ENCODE measurements at places on chromosomes 4 and X.

- DNase-seq: peak; percentile 2
Measured at GRCh38 chrX:26918631-26919030, 544.5 kb downstream of the PPP4R3C start.

- DNase-seq: no peak
Measured at GRCh38 chrX:308821-309520, 9.6 kb downstream of the GTPBP6 start.

DNA sequence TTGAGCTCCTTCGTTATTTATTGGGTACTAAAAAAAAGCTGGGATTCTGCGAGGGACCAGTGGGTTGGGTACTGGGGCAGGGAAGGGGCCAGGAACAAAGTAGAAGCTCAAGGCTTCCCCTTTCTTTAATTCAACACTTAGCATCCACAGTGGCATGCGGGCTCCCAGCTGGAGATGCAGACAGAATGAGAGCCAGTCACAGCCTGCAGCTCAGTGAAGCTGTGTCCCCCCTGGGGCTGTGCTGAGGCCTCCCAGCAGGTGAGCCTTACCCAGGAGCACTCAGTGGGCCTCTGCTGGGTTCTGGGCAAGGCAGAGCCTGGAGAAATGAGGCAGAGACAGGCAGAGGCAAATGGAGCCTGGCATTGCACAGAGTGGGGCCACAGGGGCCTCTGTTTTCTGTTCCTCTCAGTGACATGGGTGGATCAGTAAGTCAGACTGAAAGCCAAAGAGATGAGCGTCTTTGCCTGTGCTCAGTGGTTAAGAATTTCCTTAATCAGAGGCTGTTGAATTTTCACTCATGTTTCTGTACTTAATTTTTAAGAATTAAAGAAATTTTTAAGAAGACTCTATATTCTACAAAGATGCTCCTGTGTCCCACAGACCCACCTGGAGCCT, 181.4 kb upstream of the RBPJ start:
- DNase-seq: no peak

DNA sequence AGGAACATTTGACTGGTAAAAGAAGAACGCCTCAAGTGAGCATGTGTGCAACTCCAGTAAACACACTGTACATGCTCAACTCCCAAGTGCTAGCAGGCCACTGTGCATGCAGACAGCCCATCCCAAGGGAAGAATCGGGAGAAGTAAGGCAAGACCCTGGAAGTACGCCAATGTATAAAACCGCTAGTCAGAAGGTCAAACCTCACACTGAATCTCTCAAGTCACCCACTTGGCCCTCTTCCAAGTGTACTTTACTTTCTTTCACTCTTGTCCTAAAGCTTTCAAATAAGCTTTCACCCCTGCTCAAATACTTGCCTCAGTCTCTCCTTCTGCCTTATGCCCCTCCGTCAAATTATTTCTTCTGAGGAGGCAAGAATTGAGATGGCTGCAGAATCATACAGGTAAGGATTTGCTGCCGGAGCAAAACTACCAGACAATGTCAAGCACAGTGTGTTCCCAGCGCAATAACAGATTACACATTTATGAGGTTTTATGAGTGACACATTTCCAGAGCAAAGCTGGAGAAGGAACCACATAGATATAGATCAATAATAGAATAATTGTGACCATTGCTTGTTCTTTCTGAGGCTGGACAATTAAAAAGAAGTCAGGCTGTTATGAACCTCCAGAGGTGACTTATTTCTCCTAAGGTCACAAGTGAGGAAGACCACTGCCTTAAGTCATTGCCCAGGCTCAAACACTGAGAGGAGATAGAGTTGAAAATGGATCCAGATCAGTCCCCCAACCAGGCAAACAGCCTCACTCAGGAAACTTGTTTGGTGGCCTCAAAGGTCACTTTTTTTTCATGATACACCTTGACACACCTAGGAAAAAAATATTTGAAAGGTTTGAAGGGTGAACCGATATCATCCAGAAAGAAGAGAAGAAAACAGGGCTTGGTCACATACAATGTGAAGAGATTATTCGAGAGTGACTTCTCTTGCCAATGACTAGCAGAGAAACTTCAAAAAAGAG, 26.3 kb downstream of the CXCL1 start:
- no peak for DNase-seq

DNA sequence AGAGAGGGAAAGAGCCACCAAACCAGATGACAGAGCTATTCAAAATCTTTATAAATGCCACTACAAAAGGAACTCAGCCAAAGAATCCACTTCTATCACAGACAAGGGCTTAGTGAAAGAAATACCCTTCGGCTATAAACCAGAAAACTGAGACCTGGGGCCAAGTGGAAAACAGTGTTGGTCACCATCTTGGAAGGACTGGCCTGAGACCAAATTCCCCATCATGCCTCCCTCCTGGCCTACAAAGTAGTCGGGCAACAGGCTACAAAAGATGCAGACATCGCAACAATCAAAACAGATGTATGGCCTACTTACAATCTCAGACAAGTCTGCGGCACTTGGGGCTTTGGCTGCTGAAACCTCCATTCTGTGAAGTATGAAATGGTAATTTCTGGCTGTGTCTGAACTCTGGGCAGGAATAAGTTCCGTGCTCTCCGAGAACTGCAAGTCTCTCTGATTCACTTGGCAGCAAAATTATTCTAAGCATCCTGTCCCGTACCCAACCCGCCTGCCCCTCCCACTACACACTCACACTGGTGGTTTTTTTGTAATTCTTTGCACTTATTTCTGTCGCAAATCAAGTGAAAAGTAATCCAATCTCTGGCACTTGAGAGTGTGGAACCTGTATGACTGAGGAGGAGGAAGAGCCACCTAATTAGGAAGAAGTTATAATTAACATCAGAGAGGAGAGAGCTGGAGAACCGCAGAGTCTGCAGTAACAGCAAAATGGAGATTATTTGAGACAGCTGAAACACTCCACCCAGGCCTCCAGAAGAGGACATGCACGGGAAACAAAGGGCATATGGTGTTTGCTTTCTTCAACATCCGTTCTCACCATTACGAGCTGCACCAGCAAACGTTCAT, 87.8 kb downstream of the SH3KBP1 start:
- DNase-seq: no peak

DNA sequence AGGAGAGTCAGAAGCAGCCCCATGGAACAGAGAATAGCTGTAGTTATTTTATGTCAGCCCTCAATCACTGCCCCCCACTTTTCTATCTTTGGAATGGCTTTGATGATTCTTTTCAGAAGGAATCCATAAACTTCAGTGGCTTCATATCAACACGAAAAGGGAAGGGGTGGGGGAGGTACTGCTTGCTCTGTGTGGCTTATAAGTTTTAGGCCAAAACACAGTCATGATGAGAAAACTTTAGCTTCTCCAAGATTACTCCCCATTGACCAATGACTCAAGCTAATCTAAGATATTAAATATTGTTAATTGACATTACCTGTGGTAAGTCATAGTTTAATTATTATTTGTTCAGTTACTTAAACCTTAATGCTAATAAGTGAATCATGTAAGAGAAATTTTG, 669.6 kb upstream of the FAM241A start:
- no peak for DNase-seq
